ENCODE measurements at places on chromosomes 12 and 14.

GRCh38 chr12:120847814-120848213, 56.3 kb downstream of the SPPL3 start:
- DNase-seq, result no peak

GRCh38 chr14:81618695-81619094, 85.0 kb upstream of the SEL1L start:
- DNase-seq, result no peak

DNA sequence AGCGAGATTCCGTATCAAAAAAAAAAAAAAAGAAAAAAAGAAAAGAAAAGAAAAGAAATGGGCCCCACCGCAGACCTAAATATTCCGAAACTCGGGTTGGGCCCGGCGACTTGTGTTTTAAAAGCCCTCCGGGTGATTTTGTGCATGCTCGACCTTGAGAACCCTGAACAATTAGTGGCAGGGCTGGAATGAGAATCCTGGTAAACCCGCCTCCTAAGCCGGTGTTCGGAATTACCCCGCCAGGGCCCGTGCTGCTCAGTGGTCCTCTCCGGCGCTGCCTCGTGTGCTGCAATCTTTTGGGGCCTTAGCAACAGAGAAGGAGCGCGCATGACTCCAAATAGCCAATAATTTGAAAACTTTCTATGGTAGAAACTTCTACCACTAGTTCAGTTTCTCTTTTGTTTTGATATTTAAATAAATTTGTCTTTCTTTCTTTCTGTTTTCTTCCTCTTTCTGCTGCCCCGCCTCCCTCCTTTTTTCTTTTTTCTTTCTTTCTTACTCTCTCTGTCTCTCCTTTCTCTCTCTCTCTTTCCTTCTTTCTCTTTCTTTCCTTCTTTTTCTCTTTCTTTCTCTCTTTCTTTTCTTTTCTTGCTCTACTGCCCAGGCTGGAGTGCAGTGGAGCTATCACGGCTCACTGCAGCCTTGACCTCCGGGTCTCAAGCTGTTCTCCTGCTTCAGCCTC, 1.5 kb upstream of the GALNT6 start:
- DNase-seq, result no peak

DNA sequence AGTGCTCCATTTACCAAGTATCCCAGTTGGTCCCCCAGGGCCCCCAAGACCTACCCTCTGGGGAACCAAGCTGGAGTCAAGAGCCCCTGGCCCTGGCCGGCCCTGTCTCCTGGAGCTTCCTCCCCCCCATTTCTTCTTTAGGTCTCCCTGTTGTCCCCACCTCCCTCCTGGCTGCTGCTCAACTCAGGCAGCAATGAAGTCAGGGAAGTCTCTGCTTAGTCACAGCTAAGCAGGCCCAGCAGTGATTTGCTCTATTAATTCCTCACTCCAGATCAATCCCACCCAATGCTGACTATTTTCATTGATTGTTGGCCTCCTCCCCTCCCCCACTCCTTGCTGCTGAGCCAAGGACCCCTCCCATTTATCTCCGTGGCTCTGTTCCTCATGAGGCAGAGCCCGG, 28.3 kb downstream of the VSX2 start:
- no peak for DNase-seq

- DNase-seq, result peak; percentile 35
Measured at GRCh38 chr14:52314595-52315354, 663 bp downstream of the PTGER2 start.

- DNase-seq, result no peak
Measured at GRCh38 chr14:104140463-104141331, 2.3 kb downstream of the KIF26A start.

- no peak for DNase-seq
Measured at GRCh38 chr12:96414637-96415036, 14.4 kb upstream of the CDK17 start.

DNA sequence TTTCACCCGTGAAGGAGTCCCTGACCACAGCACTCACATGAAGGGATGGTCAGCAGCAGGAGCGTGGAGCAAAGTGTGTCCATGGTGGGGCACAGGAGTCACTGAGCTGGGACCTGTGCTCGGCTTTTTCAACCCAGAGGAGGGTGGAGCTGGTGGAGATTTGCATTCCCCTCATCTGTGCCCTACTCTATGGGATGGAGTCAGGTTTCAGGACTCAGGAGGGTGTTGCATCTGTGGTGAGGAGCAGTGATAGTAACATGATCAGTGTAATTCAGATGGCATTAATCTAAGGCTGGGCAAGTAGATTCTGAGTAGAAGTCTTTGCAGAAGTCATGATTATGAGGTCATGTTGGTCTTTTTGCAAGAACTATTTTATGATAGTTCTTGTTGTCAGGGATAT, 511.9 kb downstream of the TMEM121 start:
- DNase-seq, result no peak

DNA sequence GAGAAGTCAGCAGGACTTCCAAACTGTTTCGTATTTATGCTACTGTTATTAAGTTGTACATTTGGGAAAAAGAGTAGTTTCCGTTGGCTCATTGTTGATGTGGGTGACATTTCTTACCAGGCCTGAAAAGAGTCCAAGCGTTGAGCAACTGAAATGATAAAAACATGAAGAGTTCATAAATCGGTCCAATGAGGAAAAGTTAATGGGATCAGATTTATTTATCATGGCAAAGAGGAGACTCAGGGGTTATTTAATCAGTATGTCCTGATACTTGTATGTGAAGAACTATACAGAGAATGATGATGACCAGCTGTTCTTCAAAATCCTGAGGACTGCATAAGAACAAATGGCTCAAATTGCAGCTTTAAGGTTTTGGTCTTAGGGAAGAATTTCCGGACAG, 7.7 kb downstream of the VRK1 start:
- DNase-seq, result no peak

GRCh38 chr12:65324551-65324950, 46.1 kb downstream of the MSRB3 start:
- DNase-seq, result no peak

GRCh38 chr14:69133206-69134125, 19.5 kb downstream of the DCAF5 start:
- DNase-seq, result peak; percentile 6

DNA sequence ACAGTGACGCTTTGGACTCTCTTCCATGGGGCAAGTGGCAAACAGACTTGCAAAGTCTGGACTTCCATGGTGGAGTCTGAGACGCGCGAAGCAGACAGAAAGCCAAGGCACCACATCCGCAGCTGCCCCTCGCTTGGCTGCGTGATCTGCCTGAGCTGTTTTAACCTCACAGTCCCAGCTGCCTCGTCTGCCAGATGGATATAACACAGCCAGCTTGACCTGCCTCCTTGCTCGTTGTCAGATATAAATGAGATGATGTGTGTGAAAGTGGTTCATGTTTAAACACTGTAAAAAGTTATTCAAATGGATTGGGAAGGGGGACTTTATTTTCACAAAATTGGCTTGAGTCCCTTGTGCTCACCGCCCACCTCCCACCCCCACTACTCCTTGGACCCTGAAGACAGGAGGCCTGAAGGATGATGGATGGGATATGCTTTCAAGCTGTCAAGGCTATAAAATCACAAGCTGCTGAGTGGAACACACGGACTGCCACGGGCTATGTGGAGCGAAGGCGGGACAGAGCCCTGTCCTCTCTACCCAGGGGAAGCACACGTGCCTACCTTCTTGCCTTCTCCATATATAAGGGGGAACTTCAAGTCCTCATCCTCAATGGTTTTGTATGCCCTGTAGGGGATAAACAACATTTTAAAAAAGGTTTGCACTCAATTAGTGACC, 226.9 kb downstream of the MON2 start:
- DNase-seq, result no peak

DNA sequence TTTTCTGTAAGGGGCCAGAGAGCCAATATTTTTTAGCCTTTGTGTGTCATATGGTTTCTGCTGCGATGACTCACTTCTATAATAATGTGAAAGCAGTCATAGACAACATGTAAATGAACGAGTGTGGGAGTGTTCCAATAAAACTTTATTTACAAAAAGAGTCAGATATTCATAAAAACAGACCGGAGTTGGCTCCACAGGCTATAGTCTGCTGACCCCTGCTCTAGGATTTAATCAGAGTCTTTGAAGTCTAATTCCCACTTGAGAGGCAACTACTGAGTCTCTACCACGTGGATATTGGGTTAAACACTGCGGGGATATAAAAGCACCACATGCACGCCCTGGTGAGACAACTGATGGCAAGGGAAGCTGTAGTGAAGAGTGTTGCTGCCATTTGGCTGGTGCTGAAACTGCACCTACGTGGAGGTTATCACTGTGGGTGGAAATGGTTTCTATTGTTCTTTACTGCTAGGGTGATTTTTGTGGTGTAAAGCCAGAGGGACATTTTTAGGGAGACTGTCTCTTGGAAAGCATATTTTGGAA, 3.6 kb upstream of the NINJ2 start:
- no peak for DNase-seq

DNA sequence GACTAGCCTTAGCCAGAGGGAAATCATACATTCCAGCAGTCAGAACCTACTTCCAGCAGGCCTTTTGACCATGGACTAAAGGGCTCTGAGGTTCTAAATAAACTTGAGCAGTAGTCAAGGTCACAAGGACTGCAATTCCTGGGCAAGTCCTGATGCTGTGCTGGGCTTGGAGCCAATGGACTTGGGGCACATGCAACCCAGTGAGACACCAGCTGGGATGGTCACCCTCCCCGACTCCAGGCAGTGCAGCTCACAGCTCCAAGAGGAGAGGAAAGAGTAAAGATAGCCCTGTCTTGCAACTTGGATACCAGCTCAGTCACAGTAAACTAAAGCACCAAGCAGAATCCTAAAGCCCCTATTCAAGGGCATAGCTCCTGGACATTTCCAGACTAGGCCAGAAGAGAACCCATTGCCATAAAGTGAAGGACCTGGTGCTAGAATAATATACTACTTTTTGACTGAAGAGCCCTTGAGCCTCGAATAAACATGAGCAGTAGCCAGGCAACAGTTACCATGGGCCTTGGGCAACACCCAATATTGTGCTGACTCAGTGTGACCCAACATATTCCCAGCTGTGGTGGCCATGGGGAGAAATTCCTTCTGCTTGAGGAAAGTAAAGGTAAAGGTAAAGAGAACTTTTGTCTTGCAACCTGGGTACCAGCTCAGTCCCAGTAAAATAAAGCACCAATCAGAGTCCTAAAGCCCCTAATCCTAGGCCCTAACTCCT, 226.2 kb upstream of the CLEC14A start:
- peak; percentile 65 for DNase-seq

- no peak for DNase-seq
Measured at GRCh38 chr12:100017056-100017455, 32.3 kb upstream of the ANKS1B start.

GRCh38 chr14:57051633-57052032, 217.1 kb downstream of the EXOC5 start:
- DNase-seq, result no peak

DNA sequence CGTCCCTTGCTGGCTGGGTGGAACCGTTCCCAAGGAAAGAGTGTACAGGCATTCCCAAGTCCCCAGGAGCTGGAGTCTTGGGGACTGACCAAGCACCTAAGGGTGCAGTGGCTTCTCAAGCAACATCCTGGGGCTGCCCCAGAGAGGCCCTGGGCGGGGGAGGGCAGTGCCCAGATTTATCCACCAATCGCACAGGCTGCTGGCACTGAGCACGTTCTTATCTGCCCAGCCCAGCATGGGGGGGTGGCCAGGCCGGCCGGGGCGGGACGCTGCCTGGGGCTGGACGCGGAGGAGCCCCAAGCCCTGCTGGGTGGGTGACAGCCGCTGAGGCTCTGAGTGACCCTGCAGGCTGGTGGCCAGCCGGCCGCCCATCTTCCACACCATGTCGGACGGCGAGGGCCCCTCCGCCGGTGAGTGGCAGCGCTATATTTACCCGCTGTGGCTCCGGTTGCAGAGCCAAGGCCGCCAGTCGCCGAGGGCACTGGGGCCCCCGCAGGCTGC, 53.4 kb downstream of the CYP46A1 start:
- peak; percentile 53 for DNase-seq

DNA sequence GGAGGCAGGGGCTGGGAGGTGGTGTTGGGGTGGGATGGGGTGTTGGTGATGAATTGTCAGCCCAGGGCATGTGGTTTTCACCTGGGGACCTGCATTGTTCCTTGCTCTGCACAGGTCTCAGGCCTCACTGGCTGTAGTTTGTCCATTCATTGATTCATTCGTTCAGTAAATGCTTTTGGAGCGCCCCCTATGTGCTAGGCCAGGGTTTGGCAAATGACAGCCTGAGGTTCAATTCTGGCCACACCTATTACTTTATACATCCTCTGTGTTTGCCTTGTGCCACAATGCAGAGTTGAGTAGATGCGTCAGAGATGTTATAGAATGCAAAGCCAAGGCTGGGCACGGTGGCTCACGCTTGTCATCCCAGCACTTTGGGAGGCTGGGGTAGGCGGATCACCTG, 4.7 kb downstream of the ADCK1 start:
- no peak for DNase-seq

DNA sequence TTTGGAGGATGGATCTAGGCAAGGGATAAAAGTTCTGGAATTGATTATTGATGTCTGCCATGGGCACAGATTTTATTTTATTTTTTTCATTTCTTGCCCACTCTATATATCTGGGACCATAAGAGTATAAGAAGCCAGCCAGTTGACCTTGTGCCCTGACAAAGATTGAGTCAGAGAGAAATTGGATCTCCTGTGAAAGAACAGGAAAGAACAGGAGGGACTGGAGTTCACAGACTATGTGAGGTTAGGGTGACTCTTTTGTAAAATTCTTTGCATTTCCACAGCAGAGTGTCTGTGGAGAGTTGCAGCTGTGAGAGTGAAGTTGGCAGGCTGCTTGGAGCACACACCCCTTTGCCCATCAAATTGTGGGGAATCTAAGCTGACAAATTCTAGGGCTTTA, 358.4 kb upstream of the TBX3 start:
- no peak for DNase-seq

DNA sequence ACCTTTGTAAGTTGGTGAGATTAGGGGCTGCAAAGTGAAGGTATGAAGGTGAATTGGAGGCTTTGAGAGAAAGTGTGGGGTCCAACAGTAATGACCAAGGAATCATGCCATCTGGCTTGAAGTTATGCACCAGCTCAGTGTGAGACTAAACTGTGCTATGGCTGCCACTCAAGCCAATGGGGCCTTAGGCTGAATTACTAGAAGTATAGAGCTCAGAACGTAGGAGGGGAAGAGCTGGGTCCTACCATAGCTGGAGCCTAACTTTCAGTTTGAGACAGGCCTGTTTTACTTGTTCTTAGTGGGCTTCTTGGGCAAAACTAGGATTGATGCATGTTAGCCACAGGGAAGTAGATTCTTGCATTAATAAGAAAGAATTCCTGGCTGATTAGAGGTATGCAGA, 194.0 kb downstream of the TSPAN9 start:
- DNase-seq, result no peak

- no peak for DNase-seq
Measured at GRCh38 chr14:30297876-30298795, 260.8 kb upstream of the G2E3 start.

DNA sequence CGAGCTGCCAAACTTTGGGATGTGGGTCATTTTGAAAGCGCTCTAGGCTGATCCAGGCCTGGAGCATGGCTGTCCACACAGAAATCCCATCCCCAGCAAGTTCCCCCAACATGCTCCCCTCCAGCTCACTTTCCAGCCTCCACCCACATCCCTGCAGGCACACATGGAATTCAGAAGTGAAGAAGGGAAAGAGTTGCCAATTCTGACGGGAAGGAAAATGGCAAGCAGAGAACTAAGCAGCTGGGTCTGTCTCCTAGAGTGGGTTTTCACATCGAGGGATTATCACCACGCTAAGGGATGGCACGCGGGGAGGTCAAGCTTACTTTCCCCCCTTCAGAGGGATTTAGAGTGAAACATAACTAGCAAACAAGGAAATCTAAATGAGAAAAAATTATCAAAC, 142.3 kb downstream of the RIMBP2 start:
- no peak for DNase-seq

- DNase-seq, result no peak
Measured at GRCh38 chr14:89977668-89978067, 21.9 kb downstream of the TDP1 start.

- DNase-seq, result no peak
Measured at GRCh38 chr14:105496831-105497591, 6.0 kb downstream of the TEDC1 start.

GRCh38 chr12:3604748-3605586, 114.0 kb downstream of the PRMT8 start:
- no peak for DNase-seq

All from Caki2 (cell line).